ENCODE measurements at places on chromosomes 1 and 21.

DNA sequence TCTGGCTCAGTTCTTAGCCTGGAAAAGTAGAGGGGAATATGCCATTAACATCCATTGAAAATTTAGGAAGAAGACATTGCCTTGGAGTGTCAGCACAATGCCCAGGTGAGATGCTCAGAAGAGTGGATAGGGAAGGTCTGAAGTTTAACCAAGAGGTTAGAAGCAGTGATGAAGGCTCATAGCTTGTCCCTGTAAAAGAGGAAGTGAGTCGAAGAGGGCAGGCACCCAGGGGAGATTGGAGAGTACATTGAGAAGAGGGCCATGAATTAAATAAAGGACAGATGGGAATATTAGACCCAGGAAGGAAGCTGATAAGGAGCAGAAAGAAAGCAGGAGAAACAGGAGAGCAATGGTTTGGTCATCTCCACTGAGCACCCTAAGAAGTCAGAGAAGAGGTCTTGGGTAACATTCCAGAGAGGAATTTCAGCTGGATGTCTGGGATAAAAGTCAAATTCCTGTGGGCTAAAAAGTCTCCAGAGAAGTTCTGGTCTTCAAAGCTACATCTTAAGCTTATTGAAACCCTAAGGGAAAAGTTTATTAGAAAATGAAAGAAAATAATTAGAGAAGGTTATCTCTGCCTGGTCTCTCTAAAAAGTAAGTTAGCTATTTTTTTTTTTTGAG is 17.3 kb downstream of the C8B start:
- DNase-seq, result no peak

DNA sequence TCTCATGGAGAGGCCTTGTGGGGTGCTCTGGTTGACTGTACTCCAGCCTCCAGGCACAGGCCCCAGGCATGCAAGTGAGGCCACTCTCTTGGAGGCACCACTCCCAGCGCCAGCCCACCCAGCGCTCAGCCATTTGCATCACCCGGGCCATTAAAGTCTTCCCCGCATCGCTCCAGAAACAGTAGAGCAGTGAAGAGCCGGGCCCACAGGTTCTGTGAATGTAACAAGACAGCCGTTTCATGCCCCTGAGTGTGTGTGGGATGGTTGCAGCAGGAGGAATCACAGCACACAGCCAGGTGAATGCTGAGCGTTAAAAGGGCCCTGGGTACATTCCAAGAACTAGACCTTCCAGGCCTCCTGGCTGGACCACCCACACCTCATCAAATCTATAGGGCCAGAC is 19.0 kb upstream of the CD2 start:
- no peak for DNase-seq

GRCh38 chr1:87115317-87115890 is 201.0 kb downstream of the HS2ST1 start:
- DNase-seq, result no peak

GRCh38 chr1:171177261-171177660 is 7.8 kb upstream of the FMO2 start:
- no peak for DNase-seq

DNA sequence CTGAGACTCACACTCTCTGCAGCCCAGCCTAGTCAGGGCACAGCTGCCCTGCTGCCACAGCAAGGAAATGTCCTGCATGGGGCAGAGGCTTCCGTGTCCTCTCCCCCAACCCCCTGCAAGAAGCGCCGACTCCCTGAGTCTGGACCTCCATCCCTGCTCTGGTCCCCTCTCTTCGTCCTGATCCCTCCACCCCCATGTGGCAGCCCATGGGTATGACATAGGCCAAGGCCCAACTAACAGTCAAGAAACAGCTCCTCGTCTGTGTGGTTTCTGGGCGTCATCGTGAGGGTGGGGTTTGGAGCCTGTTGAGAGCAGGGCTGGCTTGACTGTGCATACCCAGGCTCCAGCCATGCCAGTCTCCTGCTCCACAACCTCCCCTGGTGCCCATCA is 19.5 kb downstream of the FAAH start:
- no peak for DNase-seq

- DNase-seq, result no peak
These were observed 51.4 kb upstream of the C8B start for GRCh38 chr1:57017200-57017599.

DNA sequence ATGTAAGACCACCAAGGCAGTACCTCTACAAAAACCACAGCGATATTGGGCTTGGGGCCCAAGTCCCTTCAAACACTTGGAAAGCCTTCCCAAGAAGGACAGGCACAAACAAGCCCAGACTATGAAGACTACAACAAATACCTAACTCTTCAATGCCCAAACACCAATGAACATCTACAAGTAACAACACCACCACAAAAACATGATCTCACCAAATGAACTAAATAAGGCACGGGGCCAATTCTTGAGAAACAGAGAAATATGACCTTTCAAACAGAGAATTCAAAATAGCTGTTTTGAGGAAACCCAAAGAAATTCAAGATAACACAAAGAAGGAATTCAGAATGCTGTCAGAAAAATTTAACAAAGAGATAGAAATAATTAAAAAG is 86.8 kb downstream of the COL24A1 start:
- no peak for DNase-seq

DNA sequence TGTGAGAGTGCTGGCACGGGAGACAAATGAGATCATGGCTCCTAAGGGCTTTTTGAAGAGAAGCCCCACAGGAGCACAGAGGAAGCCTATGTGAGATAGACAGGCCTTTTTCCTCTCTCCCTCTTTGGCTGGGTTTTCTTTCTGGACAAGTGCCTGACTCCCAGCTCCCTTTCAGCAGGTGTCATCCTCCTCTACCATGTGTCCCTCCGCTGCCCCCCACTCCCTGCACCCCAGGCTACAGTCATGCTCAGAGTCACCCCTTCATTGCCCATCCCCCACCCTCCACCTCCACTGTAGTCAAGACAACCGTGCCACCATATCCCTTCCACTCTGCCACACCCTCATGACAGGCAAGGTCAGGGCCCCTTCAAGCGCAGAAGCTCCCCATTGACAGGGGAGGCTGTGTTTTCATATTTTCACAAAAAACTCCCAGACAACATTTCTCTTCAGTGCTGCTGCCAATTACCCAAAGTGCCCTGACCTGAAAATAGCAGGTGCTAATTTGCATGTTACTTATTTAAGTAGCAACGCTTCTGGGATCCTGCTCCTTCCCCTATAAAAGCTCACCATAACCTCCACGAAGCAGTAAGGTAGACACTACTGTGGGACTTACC is 92.1 kb upstream of the IPO9 start:
- DNase-seq, result no peak

GRCh38 chr1:31739346-31739745 is 24.8 kb downstream of the ADGRB2 start:
- DNase-seq, result no peak

DNA sequence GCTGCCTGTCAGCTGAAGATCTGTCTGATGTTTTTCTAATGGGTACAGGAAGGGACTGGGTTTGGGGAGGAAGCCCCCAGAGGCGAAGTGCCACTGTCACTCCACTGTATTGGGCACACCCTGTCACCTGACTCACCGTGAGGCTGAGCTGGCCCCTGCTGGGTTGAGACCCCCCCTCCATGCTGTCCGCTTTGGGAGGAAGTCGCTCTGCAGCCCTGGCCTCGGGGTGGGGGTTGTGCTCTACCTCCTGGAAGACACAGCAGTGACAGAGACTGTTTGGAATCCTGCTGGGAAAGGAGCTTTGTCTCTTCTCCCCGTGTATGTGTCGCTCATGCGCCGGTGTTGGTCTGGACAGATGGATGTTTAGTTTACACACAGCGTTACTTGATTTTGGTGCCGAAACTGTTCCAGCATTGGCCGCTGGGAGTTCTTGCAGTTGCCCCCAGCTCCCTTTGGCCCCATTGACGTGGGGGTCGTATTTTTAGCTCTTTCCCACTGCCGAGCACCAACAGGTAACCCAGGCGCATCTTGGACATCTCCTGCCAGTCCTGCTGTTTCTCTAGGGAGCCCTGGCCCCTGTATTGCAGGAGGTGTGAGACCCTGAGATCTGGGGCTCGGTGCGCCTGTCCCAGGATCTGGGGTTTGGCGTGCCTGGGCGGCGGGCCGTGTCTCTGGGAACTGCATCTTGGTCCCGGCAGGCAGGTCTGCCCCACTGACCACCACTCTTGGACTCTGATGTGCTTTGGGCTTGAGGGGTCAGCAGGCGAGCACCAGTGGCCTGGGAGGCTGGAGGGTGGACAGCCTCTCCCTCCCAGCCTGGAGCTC is 30.3 kb downstream of the SLX9 start:
- DNase-seq, result no peak

All from NCI-H2107 (cell line).